Umbilical cord (tissue), 2 donors: ENCODE measurements at places on chromosomes 1 and 21.

DNA sequence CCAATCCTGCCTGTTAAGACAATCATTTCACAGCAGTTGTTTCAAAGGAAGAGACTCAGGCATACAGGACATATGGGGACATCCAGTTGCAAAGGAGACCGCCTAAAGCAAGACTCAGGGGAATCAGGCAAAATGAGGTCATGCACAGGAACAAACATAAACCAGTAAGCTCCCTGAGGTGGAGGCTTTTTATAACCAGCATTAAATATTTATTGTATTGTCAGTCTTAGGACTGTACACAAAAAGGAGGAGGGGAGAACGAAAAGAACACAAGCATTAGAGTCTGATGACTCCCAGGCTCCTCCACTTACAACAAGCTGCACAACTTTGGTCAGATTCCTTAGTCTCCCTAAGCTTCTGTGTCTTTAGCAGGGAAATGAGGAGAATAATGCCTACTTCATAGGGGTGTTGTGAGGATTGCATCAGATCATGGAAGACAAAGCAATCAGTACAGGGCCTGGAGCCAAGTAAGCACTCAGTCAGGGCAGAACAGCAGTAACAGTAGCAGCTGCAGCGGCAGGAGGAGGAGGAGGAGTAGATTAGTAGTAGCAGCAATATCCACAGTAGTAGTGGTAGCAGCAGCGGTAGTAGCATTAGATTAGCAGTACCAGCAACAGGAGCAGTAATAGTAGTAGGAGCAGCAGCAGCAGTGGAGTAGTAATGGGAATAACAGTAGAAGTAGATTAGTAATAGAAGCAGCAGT lies 54.2 kb upstream of the SPATA6 start:
- peak; percentile 8 for DNase-seq

GRCh38 chr1:155128755-155129473 lies 1.2 kb downstream of the EFNA1 start:
- peak; percentile 20 for DNase-seq

GRCh38 chr1:202193614-202194327 lies at the start of gene LGR6:
Gene LGR6, plus strand, starts transcription at chr1:202193799. Its CDS starts 191 bp downstream, at chr1:202193990.
- peak; percentile 33 for DNase-seq

GRCh38 chr1:152501704-152502103 lies 8.9 kb upstream of the LCE5A start:
- DNase-seq = no peak

GRCh38 chr21:38714999-38715398 lies 90.7 kb upstream of the ETS2 start:
- no peak for DNase-seq

DNA sequence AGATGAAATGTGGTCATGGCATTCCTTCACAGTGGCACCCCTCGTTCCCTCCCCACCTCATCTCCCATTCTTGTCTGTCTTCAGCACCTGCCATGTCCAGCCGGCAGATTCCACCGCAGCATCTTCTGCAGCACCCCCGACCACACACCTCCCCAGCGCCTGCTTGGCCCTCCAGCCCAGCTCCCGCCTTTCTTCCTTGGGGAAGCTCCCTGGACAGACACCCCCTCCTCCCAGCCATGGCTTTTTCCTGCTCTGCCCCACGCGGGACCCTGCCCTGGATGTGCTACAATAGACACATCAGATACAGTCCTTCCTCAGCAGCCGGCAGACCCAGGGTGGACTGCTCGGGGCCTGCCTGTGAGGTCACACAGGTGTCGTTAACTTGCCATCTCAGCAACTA lies 67.1 kb upstream of the FAM3B start:
- DNase-seq = no peak

GRCh38 chr1:68103884-68104554 lies 53.6 kb upstream of the DIRAS3 start:
- no peak for DNase-seq

DNA sequence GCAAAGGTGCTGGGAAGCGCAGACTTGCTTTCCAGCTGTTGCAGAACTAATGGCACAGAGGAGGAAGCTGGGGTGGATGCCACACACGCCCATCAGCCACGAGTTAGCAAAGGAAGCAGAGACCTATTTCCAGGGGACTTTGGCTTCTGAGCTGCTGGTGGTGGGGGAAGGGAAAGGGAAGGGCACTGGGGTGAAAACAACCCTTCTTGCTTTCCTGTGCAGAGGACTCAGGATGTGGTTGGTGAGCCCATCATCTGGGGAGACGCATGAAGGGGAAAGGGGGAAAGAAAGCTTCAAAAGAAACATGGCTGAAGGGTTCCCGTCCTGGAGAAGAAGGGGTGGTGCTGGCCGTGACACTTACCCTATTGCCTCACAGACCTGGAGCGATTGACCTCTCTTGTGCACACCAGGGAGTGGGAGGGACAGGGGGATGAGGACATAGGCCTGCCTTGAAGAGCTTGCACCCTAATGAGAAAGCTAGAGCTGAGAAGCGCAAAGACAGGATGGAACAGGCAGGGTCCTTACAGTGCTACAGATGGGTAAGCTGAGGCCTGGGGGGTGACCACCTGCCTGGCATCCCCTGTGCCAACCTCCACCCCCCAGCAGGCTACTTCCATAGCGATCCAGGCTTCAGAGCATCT lies 140.8 kb upstream of the RAB4A start:
- DNase-seq = no peak

GRCh38 chr21:28705616-28706015 lies 287.1 kb downstream of the LTN1 start:
- no peak for DNase-seq

GRCh38 chr1:3968851-3969250 lies 68.8 kb upstream of the C1orf174 start:
- no peak for DNase-seq

- DNase-seq = no peak
These were observed 578.6 kb upstream of the PBX1 start for GRCh38 chr1:163980394-163980793.

- DNase-seq = no peak
These were observed 40.1 kb upstream of the MCOLN3 start for GRCh38 chr1:85088408-85088784.

- no peak for DNase-seq
These were observed 33.6 kb upstream of the CD34 start for GRCh38 chr1:207944571-207944970.

DNA sequence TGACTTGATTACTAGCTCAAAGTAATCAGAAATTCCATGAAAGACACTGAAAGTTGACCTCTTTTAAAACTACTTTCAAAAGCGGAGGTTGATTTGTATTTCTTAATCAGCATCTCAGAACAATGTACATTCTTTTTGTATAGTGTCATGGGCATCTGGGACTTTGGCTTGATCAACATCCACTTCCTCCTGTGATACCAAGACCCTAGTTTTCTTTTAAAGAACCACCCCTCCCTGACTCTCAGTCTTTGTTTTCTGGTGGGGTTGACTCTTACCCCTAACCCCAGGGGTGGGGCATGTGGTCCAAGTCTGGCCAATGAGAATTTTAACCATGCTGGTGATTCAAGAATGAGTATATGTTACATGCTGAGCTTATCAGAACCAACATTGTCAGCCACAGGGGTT lies 21.7 kb upstream of the IRF2BP2 start:
- DNase-seq = peak; percentile 36

- no peak for DNase-seq
These were observed 39.5 kb downstream of the GATAD2B start for GRCh38 chr1:153883223-153883622.

GRCh38 chr1:183033205-183033604 lies 10.0 kb downstream of the LAMC1 start:
- no peak for DNase-seq

DNA sequence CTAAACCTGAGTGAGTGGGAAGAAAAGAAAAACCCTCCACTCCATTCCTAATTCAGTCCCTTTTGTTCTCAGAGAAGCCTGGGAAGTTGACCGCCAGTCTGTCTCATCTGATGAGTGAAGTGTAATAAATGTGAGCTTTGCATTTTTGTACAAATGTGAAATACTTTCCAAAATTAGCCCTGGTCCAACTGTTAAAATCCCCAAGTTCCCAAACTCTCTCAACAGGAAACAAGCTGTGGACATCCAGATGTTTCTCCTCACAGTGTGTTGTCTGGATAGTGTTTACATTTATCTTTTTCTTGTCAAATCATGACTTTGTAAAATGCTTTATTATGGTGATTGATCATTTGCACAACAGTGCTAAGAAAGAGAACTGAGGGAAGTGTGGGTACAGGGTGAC lies 145.1 kb downstream of the TM2D1 start:
- DNase-seq = no peak

- no peak for DNase-seq
These were observed 6.2 kb upstream of the RRP1 start for GRCh38 chr21:43783098-43783700.

DNA sequence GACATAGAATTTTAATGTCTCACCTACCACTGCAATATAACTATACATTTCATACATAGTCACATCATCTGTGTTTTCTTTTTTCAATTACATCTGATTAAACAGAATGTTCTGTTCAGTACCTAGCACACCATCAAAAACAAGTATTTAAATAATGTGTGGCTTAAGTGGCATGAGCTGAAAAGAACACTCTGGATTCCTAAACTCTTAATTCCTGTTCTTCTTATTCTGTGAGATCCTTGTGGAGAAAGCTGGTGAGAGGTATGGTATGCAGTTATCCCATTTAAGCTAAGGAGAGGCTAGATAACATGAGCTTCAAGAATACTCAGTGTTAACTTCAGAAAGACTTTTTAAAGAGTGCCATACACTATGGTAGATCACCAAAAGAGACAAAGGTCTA lies 5.5 kb downstream of the TP53BP2 start:
- DNase-seq = no peak

DNA sequence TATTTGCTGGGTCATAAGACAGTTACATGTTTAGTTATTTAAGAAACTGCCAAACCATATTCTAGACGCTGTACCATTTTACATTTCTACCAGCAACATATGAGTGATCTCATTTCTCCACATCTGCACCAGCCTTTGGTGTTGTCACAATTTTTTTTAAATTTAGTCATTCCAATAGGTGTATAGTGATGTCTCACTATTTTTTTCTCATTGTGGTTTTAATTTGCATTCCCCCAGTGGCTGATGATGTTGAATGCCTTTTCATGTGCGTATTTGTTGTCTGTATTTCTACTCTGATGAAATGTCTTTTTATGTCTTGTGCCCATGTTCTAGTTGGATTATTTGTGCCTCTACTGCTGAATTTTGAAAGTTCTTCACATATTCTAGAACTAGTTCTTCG lies 38.4 kb downstream of the NFASC start:
- DNase-seq = no peak

DNA sequence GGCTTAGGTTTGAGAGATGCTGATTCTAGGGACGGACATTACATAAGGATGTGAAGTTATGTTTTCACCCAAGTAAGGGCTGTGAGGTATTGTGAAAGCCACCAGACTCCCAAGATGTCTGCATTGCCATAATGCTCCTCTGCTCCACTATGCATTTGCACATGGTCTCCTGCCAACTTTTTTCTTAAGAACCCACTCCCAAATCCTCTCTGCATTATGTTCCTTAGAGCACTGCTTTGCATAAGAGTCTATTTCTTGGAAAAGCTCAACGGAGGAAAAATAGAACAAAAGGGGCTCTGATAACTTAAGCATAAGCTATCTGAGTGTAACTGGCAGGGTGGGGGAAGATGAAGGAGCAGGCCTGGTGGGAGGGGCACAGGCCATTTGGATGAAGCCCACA lies 5.0 kb upstream of the CACNA1E start:
- DNase-seq = peak; percentile 76

- no peak for DNase-seq
These were observed 715.5 kb downstream of the NCAM2 start for GRCh38 chr21:21713651-21714180.

- no peak for DNase-seq
These were observed 40.6 kb downstream of the NCMAP start for GRCh38 chr1:24596401-24596880.

GRCh38 chr1:86318436-86318835 lies 77.7 kb downstream of the ODF2L start:
- no peak for DNase-seq

GRCh38 chr1:28112388-28113241 lies 24.2 kb upstream of the EYA3 start:
- DNase-seq = peak; percentile 12

- DNase-seq = peak; percentile 68
These were observed 124.6 kb upstream of the IVNS1ABP start for GRCh38 chr1:185441605-185442004.

GRCh38 chr21:35024513-35024912 lies 24.6 kb downstream of the RUNX1 start:
- DNase-seq = no peak

- DNase-seq = peak; percentile 60
These were observed 276.6 kb downstream of the SETD4 start for GRCh38 chr21:35783721-35784120.

- DNase-seq = peak; percentile 23
These were observed 4.0 kb upstream of the BRWD1 start for GRCh38 chr21:39317134-39318090.

- no peak for DNase-seq
These were observed 1588.1 kb upstream of the B3GALT2 start for GRCh38 chr1:194774535-194774934.

- no peak for DNase-seq
These were observed 16.8 kb downstream of the CFAP45 start for GRCh38 chr1:159883134-159883533.

DNA sequence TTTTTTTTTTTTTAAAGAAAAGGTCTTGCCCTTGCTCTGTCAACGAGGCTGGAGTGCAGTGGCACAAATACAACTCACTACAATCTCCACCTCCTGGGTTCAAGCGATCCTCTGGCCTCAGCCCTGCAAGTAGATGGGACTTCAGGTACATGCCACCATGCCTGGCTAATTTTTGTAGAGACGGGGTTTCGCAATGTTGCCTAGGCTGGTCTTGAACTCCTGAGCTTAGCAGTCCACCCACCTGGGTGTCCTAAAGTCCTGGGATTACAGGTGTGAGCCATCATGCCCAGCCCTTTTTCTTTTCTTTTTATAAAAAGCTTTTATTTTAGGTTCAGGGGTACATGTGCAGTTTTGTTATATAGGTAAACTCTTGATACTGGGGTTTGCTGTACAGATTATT lies 47.2 kb downstream of the TLR5 start:
- DNase-seq = no peak

GRCh38 chr1:161020509-161021164 lies at the start of gene F11R:
Gene F11R, minus strand, starts transcription at chr1:161021152. Its CDS starts 79 bp downstream, at chr1:161021073.
- peak; percentile 64 for DNase-seq
